ENCODE measurements at places on chromosomes 12 and 14.
A peak's percentile ranks its signal among the peaks of the same experiment; 100 is the strongest.

DNA sequence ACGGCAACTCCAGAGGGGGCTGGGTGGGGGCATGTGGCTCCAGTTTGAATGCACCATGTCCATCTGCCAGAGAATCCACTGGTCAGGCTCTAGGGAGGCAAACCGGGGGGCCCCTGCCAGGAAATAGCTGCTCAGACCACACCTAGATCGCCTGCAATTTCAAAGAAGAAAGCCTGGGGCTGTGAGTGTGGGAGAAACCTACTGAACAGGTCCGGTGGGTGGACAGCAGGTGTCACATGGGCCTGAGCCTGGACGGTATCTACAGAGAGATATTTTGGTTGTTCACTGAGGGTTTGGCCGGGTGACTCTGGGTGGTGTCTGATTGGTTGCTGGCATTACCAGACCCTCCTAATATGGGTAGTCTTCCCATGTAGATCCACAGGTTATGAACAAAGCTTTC lies 32.0 kb downstream of the DAO start:
- no peak for DNase-seq

- no peak for DNase-seq
Observed at GRCh38 chr12:123910761-123911193, 61.9 kb downstream of the CCDC92 start.

- DNase-seq = no peak
Observed at GRCh38 chr12:101947316-101947715, 69.9 kb downstream of the DRAM1 start.

GRCh38 chr12:89016970-89017778 lies 335.1 kb downstream of the DUSP6 start:
- peak; percentile 55 for DNase-seq

- no peak for DNase-seq
Observed at GRCh38 chr12:67714648-67715047, 66.1 kb downstream of the DYRK2 start.

DNA sequence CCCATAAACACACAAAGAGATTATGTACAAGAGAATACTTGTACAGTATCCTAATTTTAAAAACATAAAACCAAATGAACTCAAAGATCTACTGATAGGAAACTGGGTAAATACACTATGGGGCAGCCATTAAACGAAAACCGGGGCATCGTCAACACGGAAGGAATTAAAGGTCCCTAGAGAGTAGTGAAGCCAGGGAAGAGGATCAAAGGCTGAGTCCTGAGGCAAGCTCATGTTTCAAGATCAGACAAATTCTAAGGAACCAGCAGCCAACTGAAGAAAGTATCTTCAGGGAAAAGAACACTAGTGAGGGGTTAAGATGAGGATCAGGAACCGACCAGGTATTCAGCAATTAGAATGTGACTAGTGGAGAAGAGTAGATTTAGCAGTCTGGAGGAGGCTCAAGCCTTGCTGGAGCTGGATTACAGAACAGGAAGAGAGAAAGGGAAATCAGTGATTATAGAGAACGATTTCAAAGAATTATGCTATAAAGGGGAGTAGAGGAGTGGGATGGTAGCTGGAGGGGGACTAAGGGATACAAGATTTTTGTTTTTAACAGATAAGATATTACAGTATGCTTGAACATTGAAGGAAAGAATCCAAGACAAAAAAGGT lies 23.7 kb downstream of the SEL1L start:
- DNase-seq = peak; percentile 24

DNA sequence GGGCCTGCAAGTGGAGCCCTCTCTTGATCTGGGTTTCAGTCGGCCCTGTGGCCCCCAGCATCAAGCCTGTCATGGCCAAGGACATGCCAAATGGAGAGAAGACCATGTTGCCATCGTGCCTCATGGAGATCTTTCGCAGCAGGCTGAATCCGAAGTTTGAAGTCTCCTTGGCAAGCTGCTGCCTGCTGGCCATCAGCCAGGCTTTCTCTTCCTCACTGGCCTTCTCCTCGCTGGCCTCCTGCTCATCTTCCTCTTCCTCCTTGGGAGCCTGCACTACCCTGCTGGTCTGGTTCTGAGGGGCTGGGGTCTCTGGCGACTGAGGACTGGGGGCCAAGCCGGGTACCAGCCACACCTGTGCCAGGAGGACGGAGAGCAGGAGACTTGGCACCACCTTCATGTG lies 2.9 kb downstream of the SERPINA10 start:
- DNase-seq = no peak

GRCh38 chr12:81303935-81304334 lies 226.1 kb downstream of the ACSS3 start:
- DNase-seq = no peak

DNA sequence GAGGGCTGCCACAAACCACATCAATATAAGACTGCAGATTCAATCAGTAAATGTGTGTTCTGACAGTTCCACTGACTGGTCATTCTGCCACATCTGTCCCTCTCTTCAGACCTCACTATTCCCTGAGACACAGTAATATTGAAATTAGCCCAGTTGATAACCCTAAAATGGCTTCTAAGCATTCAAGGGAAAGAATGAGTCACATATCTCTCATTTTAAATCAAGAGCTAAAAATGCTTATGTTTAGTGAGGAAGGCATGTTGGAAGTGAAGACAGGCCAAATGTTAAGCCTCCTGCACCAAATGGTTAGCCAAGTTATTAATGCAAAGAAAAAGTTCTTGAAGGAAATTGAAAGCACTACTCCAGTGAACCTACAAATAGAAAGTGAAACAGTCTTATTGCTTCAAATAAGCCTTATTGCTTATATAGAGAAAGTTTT lies 24.5 kb upstream of the KIF21A start:
- no peak for DNase-seq

GRCh38 chr12:66397574-66398290 lies 95.4 kb downstream of the HELB start:
- no peak for DNase-seq

- DNase-seq = no peak
Observed at GRCh38 chr14:91545204-91545603, 35.1 kb upstream of the PPP4R3A start.

DNA sequence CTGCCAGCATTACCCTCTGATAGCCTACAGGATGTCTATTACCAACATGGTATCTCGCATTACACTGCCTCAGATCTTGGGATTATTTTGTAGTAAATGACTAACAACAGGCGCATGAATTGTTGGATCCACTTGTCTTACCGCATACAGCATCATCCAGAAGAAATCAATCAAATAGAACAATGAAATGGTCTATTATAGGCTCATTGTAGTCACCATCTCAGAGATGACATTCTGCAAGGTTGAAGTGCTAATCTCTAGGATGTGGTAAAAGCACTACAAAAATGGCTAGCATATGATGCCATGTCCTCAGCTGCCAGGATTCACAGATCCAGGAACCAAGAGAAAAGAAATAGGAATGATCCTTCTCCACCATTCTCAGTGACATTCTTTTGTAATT lies 52.0 kb downstream of the WASHC3 start:
- no peak for DNase-seq

DNA sequence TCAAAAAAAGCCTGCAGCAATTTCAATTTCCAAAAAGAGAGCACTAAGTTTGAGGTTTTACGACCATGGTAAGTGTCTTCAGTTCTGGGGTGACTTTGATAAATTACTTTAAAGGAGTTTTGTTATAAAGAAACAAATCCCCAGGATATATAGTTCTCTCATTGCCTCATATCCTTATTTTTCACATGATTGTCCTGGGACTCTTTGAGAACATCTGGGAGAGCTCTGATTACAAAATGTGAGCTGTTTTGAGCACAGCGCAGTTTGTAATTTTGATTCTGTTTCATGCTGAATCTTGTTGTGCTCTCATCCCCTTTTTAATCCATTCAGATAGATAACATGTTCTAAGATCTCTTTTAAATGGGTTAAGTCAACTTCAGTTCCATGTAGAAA lies 67.7 kb upstream of the DCN start:
- DNase-seq = no peak

GRCh38 chr14:59130462-59130861 lies 58.0 kb upstream of the DAAM1 start:
- no peak for DNase-seq

DNA sequence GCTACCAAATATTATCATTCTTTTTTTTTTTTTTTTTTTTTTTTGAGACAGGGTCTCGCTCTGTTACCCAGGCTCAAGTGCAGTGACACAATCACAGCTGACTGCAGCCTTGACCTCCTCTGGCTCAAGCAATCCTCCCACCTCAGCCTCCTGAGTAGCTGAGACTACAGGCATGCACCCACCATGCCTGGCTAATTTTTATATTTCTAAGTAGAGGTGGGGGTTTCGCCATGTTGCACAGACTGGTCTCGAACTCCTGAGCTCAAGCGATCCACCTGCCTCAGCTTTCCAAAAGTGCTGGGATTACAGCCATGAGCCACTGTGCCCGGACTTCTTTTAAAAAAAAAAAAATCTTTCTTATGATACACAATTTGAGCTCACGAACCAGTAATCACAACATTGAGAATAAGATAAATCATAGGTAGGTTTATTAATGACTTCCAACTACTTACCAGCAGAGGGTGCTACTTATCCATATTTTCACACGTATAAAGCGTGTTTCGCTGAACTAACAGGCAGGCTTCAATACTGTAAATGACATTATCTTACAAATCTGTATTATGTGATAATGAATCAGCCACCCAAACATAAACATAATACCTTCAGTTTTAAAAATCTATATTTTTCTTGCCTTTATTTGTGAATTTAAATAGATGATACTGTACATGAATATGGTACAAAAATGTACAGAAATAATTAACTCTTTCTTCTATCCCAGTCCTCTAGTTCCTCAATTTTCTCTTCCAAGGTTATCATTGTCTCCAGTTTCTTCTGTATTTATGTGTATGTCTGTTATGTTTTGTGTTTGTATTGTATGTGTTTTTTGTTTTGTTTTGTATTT lies 42.5 kb upstream of the BCAT1 start:
- DNase-seq = peak; percentile 60

GRCh38 chr12:124111006-124111405 lies 138.0 kb downstream of the ZNF664 start:
- no peak for DNase-seq

- DNase-seq = peak; percentile 95
Observed at GRCh38 chr14:103528587-103529382, at the start of gene TRMT61A. TRMT61A (plus strand) TSS chr14:103529196; CDS start chr14:103529979, 783 bp downstream.

DNA sequence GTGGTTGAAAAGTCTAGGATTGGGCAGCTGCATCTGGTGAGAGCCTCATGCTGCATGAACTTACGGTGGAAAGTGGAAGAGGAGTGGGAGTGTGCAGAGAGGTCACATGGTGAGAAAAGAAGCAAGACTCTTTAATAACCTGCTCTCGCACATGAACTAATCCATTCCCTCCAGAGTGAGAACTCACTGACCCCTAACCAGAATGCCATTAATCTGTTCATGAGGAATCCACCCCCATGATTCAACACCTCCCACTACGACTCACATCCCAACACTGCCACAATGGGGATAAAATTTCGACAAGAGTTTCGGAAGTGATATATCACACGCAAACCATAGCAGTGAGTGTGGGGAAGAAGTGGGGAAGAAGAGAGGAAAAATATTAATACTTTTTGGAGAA lies 377.4 kb downstream of the NAV3 start:
- no peak for DNase-seq

DNA sequence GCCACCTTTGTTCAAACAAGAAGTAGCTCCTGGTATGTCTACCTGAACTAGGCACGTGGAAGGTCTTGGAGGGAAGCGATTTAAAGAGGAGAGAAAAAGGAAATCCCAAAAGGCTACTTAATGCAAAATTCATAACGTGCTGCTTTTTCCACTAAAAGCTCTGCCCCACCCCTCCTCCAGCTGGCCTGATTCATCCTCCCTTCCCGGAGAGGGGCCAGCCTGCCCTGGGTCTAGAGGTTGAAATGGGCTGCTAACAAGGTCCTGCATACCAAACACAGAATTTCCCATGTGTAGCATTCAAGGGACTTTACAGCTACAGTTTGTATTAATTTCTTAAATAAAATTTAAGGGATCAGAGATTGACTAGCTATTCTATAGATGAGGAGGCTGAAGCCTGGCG lies 83.2 kb downstream of the KNTC1 start:
- no peak for DNase-seq

DNA sequence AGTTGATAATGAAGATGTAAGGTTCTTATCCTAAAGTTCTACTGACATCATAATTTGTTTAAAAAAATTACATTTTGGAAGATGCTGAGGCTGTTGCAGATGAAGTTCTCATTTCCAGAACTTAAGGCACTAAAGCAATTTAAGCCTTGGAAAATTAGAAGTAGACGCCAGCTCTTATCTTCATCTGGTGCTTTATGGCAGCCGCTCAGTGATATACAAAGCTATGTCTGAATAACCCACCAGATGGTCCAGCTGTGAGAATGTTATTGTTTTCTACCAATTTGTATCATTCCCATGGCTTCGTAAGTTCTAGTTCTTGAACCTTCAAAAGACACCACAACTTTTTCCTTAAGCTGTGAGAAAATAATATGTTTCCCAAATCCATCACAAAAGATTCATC lies 212.1 kb upstream of the ARID2 start:
- DNase-seq = no peak

GRCh38 chr14:96098309-96098998 lies 59.3 kb downstream of the C14orf132 start:
- peak; percentile 80 for DNase-seq

DNA sequence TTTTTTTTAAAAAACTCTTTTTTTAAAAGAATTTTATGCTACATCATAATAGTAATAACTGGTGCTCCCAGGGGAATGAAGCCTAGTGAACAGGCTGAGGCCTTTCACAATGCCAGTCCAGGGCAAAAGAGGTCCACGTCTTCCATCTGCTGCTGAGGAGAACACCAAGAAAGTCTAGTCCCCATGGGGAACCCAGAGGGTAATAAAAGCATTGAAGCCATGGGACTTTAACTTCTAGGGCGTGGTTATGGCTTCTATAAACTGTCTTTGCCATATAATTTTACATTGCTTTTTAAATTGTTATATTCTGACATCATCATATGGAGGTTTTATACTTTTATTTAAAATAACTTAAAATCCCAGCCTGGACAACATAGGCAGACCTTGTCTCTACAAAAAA lies 64.3 kb downstream of the SLC16A7 start:
- DNase-seq = no peak

DNA sequence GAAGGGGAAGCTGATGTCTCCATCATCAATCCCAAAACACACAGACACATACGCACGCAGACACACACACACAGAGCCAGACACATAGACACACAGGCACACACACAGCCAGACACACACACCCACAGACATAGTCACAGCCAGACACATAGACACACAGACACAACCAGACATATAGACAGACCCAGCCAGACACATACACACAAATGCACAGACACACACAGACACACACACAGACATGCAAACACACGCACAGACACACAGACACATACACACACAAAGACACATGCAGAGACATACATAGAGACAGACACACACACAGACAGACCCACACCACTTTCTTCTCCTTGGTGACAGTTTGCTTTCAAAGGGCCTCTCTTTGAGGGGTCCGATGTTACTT lies 6.3 kb downstream of the CCDC197 start:
- no peak for DNase-seq

GRCh38 chr12:131607658-131608447 lies 103.0 kb upstream of the SFSWAP start:
- no peak for DNase-seq

DNA sequence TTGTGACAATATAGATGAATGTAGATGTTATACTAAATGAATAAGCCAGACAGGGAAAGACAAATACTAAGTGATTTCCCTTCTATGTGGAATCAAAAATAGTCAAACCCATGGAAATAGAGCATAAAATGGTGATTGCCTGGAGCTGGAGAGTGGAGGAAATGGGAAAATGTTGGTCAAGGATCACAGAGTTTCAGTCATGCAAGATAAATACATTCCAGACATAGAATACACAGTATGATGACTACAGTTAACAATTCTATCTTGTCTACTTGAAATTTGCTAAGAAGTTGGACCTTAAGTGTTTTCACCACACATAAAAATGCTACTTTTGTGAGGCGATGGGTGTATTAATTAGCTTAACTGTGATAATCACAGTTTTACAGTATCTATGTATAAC lies 1182.7 kb downstream of the AACS start:
- no peak for DNase-seq
